ENCODE measurements at places on chromosomes 5 and 9.

DNA sequence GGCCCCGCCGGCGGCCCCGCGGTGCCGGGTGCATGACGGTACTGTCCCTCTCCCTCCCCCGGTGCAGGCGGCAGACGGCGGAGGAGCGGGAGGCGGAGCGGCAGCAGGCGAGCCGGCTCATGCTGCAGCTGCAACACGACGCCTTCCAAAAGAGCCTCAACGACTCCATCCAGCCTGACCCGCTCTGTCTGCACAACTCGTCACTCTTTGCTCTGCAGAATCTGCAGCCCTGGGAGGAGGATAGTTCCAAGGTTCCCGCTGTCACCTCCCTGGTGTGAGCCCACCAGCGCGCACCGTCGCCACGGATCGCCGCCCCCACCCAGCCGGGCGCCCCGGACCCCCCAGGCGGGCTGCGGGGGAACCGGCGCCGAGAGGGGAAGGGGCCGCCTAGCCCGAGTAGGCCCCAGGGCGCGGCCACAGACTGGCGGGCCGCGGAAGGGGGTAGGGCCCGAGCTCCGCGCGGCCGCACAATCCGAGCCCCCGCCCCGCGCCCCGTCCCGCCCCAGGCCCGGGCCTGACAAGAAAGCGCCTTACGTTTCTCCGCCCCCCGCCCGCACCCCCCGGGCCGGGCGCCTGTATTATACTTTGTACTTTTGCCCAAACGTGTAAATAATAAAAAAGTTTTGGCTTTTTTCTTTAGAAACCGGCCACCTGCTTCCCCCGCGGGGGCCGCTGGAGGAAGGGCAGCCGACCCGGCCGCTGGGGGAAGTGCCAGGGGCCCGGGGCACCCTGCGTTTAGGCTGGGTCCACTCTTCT, 2.5 kb downstream of the TLX3 start:
- no peak for DNase-seq

DNA sequence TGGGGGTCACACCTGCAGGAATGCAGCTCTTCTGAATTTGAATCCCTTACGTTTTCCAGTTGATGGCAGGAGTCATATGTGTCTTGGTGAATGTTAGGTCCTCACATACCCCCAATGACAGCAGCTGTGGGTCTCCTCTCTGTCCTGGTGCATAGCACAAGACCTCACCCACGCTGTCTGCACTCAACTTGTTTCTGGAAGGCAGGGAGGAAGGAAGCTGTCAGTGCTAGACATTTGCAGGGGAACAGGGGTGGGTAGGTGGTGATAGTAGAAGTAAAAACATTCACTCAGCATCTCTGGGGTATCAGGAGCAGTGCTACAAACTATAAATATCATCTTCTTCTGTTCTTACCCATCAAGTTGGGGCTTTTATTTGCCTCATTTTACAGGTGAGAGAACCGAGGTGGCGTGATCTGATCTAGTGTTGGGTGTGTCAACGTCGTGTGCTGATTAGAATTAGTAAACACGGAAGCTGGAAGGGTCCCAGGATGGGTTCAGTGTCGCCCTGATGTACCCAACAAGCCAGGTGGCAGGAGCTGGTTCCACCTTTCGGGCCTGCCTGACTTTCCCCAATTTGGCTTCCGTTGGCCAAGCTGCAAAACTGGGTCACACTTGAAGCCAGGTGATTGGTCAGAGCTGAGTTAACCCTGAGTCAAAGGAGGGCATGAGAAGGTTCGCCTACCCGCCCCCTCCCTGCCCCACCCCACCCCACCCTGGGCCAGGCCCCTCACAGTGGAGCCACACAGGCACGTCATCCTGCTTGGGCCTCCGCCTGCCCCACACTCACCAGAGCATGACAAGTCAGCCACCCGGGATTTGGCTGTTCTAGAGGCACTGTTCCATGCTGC, 15.8 kb downstream of the ERGIC1 start:
- DNase-seq, result no peak

DNA sequence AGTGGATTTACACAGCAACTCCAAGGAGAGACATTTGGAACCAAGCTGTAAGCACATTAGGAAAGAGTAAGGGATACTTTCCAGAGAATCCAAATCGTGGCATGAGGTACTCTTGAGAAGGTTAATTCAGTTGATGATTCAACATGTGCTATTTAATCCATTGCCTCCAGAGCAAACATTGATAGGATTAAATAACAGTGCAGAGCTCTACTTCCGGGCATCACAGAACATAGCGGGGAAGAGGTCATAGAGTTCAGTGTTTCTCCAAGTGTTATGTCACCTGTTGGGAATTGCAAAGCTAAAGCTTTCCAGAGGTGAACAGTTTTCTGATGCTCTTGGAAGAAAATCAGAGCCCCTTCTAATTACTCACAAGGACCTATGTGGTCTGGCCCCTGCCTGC, 127.5 kb downstream of the PPP2R2B start:
- DNase-seq, result no peak

DNA sequence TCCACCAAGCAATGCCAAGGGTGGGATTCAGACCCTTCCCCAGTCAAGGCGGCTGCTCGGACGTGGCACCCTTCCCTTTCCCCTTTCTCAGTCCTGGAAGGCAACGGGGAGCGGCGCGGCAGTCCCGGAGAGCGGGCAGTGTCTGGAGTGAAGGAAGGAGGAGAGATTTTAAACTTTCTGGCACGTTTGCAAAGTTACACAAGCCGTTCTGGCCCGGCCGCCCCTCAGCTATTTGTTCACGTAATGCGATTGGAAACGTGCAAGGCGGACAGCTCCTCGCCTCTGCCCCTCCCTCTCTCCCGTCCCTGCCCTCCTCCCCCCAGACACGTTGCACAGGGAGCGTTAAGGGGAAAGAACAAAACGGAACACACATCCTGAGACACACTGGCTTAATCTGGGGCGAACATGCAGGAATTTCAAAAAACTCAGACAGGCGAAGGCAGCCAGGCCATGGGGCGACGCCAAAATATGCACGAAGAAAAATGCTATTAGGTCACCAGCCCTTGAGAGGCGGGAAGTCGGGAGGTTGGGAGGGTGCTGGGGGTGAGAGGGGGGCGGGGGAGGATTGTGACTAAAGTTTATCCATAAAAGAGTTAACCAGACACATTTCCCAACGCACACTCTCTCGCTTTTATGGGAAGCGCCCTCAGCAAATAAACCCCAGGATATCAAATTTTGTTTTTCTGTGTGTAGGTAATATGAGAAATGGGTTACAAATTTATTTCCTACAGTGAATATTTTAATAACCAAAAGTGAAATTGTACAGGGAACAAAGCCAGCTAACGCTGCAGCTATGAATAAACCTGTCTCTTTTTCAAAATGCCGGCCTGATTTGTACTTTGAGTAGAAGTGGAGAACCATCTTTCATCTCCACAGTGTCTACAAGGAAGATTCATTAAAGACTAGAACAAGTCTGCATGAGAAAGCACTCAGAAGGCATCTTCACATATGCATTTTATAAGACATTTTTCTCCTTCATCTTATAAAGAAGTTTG, at the start of gene LOX:
Gene LOX (minus strand): TSS at position 144 of the 995 bp plus-strand sequence. CDS start 274 bp downstream, outside the sequence.
- DNase-seq, result no peak

GRCh38 chr9:125902214-125902613, 155.0 kb downstream of the PBX3 start:
- DNase-seq, result no peak

GRCh38 chr5:179160584-179160983, 100.4 kb downstream of the ZNF354C start:
- DNase-seq, result no peak

DNA sequence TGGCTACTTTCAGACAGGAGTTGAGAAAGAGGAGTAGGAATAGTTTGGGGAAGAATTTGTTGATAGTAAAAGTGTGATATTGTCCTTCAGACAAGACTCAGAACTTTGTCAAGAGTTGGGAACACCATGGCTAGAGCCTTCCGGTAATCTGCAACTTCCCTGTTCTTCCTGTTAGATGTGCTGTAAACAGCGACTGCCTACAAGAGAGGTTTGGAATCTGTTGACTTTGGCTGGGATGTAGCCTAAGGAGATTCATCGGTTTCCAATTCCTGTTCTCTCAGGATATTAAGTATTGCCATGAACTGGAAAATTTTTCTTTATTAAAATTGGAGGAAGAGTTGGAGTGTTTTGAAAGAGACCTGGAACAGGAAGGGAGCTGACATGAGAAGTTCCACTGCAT, 43.9 kb downstream of the ARHGAP26 start:
- DNase-seq, result no peak

GRCh38 chr5:87099968-87100367, 167.7 kb upstream of the RASA1 start:
- no peak for DNase-seq

- no peak for DNase-seq
Measured at GRCh38 chr5:127425037-127425436, 92.4 kb upstream of the PRRC1 start.

DNA sequence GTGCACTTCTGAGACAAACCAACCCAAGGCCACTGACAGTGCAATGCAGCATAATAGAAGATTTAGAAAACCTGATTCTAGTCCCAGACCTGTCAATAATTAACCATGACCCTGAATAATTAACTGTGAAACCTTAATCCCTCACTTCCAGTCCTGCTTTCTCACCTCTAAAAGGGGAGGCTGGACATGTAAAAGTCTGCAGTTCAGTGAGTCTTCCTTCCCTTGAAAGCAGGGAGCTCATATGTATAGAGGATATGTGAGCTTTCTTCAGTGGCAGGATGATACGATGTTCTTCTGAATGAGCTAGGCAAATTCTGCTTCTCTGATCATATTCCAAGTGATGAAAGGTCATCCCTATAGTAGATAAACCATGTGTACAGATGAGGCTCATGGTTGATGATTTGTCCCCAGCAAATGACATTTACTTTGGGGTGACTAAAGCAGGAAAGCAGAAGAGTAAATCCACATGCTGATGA, 2.9 kb downstream of the KCNV2 start:
- no peak for DNase-seq

GRCh38 chr5:23235246-23235645, 272.2 kb upstream of the PRDM9 start:
- no peak for DNase-seq
